NCI-H2171 treated with DMSO at 0.1 percent for 48 hours (cell line): ENCODE measurements at places on chromosomes 6 and 20.

DNA sequence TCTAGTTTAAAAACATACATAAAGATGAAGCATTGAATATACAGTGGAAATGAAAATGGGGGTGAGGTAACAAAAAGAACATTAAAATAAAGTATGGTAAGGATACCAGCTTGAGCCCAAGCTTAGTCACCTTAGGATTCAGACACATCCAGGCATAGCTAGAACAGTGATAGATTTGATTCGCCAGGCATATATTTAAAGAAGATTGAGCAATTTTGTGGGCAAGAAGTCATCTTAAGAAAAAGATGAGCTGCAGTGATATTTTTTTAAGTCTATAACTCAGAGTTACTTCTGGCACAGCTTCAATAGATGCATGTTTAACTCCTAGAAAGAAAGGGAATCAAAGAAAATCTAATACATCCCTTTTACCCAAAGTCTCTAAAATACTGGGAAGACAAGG, 97.9 kb downstream of the BMP5 start:
- DNase-seq = no peak

DNA sequence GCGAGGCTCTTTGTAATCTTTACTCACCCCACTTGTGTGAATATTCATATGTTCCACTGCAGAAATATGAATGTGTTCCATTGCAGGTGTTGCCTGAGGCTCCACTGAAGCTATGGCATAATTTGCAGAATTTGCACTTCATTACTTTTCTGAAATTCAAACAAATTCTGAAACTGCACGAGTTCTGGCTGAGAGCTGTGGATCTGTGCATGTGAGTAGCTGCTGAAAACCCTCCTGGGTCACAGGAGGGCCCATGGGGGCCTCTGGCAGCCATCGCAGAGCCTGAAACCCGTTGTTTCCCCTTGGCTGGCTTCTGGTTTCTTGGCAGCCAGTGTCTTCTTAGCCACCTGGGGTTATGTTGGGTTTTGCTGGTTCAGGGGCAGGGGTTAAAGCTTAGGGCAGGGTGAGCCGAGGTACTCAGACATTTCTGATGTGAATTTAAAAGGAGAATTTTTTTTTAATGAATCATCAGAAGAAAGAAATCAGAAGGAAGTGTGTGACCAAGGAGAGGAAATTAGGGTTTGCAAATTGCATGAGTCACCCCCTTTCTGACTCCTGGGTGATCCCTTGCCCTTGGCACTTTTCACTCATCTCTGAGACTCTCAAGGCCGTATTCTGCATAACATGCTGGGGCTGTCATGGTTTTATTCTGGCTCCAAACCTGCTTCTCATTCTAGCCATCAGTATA, 40.6 kb downstream of the TOX2 start:
- DNase-seq = peak; percentile 13

GRCh38 chr20:49276961-49277785, 684 bp downstream of the ZNFX1 start:
- DNase-seq = peak; percentile 74

GRCh38 chr6:127102299-127102698, 16.2 kb upstream of the RSPO3 start:
- DNase-seq = no peak

- DNase-seq = no peak
These were observed 264.2 kb upstream of the PREP start for GRCh38 chr6:105667056-105667455.

DNA sequence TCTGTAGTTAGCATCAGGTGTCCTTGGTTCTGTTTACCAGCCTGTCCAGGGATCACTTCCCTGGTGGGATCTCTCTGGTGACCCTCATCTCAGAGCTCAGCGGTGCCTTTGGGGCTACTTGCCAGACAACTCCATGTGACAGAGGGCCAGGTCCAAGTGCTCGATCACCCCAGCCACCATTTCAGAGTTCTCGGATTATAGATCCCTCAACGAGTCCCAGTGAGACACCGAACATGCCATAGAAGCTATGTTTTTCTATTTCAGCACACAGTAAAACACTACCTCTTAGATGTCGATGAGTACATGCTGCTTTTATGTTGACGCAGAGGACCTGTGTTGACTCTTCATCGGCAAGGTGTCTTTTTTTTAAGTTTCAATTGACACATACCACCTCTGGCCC, 170.1 kb upstream of the AKAP12 start:
- DNase-seq = no peak

GRCh38 chr6:13398421-13398994, 70.2 kb upstream of the TBC1D7 start:
- DNase-seq = no peak

DNA sequence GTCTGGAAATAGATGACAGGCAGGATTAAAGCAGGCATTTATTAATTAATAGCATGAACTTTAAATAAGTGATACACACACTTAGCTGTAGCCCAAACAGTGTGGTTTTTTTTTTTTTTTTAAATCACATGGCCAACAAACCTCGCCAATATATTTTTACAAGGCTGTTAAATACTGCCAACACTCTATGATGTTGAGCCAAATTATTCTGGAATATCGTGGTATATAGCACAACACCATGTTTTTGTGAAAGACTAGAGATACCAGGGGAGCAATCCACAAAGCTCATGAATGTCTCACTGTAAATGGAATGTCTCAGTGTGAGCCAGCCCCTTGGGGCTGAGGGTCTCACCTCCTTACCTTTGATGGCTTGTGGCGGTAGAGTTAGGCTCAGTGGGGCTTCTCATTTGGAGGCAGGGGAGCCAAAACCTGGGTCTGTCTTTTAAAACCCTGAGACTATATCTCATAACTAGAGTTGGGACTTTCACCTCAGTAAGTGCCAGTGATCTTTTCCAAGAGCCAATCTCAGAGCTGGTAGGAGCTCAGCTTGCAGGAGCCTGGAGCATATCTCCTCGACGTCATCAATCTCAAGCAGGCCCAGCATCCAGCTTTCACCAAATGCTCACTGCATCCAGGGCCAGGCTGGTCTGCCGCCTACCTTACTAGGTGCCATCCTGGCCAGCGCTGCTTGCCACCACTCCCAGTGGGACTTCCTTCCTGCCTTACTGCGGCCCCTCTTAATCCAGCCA, 78.5 kb upstream of the FAM184A start:
- no peak for DNase-seq

- DNase-seq = no peak
These were observed 34.2 kb downstream of the CLVS2 start for GRCh38 chr6:123030282-123030681.

DNA sequence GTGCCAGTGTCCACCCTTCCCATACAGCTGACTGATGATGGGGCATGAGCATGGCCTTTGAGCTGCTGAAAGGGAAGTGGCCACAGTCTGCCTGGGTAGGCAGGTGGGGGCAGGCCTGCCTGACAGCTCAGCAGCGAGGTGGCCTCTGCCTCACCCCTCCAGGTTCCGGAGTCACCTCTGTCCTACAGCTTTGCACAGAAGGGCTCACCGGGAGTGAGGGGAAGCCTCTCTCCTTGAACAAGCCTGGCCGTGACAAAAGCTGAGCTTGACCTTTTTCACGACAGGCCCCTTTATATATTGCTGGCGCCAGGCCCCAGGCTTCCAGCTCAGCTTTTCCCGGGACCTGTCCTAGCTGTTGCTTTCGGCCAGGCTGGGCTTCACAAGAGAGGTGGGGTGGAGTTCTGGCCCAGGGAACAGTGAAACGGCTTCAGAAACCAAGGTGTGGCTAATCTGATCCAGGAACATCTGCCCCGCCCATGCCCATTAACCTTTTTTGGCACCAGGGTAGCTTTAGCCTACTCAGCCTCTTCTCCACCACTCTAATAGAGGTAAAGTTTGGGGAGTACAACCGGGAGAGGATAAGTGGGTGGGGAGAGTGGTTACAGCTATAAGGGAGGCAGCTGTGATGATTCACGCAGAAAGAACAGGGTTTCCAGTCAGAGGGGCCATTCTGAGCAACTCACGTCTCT, 42.9 kb downstream of the C6orf132 start:
- DNase-seq = no peak

DNA sequence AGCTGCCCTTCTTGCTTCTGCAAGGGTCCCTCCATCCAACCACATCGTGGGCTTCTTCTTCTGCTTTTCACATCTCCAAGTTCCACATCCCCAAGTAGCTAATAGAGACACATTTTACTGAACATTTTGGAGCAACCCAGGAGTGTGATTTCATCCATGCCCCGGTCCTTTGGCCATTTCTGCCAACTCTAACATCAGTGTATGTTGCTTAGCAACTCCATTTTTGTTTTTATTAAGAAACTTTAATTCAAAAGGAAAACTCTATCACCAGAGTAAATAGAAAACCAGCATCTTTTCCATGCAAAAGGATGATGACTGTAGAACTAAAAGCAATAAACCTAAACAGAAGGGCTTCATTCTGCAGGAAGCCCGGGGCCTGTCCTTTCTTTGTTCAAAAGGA, 32.7 kb upstream of the SULF2 start:
- DNase-seq = no peak

DNA sequence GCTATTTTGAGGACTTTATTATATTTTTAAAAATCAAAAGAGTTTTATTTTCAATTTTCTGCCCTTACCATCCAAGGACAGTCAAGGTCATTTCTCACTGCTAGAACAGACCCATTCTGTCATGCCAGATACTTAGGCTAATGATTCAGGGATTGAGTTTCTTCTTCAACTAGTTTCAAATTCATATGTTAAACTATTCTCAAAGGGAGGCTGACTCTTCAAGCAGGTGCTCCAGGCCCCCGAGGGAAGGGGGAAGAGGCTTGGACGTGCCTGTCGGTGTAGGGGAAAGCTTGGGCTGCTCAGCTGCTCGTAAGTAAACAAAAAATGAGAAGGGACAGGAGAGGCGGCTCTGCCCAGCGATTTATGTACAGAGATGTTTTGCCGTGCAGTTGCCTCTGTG, 69.4 kb upstream of the MYLIP start:
- DNase-seq = peak; percentile 87

DNA sequence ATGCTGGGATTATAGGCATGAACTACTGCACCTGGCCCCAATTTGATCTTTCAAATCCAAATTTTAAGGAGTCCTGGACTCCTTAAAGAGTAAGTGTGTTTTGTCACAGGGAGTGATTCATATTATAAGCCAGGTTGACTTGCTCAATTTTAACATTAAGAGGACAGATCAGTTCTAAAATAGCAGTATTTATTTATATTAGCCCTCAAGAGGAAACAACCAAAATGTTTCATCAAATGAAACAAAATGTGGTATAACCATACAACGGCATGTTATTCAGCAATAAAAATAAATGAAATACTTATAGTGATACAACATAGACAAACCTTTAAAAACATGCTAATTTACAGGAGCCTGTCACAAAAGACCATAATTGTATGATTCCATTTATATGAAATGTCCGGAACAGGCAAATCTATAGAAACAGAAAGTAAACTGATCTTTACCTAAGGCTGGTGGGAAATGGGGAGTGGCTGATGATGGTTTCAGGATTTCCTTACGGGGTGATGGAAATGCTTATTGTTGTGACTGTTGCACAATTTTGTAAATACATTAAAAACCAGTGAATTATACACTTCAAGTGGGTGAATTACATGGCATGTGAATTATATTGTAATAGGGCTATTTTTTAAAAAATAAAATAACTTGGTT, 637.4 kb downstream of the MMUT start:
- DNase-seq = no peak

GRCh38 chr20:24872291-24873024, 76.6 kb upstream of the CST7 start:
- peak; percentile 99 for DNase-seq

DNA sequence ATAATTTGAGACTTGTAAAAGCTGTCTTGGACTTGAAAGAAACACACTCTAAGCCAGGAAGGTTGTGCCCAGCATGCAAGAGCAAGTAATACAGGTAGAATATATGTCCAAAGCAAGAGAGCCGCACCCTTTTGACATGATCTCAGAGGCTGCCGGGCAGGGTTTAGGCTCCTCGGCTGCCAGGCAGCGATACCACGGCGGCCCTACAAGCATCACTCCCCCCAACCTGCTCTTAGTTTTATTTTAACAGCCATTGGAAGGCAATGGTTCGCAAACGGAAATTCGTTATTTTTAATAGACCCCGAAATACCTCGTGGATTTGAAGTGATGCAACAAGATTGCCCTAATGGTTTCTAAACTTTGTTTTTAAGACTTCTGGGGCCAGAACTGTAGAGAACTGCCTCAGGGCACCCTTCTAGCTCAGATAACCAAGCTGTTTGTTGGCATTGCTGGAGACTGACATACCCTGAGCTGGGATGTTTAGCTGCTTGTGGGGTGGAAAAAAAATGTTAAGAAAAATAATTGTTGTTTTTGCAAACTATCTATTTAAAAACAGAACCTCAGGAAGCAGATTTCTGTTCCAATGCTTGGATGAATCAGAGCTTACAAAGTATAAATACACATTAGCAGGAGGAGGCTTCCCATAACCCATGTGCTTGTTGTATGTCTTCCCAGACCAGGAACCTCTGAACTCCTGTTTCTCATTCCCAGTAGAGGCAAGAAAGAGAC, 39.0 kb downstream of the JAG1 start:
- DNase-seq = no peak
